ENCODE measurements at places on chromosomes 11 and 22.

DNA sequence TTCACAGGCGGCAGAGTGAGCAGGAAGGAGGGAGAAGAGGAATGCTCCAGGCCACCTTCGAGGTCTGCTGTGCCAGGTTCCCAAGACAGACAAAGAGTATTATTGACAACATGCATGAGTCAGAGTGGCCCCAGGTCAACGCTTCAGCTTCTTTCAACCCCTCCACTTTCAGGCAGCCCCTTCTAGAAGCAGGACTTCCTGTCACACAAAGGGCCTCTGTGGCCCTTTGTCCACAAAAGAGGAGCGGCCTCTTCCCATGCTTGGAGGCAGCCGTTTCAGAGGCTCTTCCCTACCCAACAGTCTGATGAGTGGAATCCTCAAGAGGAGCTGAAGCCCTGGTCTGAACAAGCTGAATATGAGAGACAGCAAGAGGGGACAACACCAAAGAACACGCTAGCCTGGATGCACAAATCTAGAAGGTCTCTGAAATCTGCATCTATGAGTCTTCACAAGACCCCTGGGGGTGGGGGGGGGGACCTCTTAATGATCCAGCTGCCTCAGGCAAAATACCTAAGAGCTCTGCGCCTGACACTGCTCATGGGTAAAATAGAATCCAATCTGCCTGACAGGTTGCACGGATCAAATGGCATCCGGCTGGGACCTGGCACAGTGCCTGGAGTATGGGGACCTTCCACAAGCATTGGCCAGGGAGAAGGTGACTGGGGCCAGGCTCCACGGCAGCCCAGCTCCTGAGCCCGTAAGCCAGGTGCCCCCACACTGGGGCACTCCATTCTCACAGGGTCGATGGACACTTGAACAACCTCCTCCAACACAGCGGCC lies 67.5 kb downstream of the PACSIN2 start:
- no peak for DNase-seq

GRCh38 chr22:37101311-37102066 lies 8.0 kb downstream of the TMPRSS6 start:
- no peak for DNase-seq

DNA sequence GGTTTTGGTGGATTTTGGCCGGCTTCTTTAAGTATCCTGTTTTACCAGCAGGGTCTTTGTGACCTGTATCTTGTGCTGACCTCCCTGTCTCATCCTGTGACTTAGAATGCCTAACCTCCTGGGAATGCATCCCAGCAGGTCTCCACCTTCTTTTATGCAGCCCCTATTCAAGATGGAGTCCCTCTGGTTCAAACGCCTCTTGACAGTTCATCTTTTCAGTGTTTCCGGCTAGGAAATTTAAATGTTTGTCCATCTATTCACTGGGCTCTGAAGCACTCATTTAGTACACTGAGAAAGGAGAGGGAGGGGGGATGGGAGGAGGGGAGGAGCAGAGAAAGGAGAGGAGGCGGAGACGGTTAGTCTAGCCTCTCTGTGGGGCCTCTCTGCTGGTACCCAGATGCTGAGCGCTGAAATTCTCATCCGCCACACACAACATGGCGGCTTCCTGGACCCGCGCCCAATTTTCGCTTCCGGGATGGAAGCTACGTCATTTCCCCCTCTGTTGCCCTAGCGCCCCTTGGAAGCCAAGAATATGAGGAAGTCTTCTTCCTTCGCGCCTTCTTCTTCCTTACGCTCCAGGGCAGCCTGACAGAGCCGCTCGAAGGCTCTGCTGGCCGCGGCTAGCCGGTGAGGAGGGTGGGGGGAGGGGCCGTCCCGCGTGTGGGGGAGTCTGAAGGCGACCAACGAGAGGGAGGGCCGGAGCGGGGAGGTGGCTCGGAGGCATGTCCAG lies 69.0 kb upstream of the SYT13 start:
- peak; percentile 77 for DNase-seq

GRCh38 chr11:93169950-93170561 lies 27.7 kb downstream of the SLC36A4 start:
- DNase-seq: no peak

DNA sequence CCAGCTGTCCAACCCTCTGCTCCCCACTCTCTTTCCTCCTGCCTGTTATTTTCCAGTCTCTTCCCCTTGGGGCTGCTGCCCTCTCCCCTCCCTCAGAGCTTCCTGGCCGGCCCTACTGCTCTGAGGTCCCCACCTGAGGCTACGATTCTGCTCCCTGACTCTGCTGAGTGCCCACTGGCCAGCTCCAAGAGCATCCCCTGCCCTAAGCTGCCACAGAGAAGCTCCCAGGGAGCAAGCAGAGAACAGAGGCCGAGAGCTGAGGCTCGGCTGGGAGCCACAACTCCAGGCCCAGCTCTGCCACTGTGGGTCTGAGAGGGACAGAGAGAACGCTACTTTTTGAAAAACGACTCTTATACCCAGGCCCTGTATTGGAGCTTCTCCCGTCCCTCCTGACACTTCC lies 61.1 kb downstream of the CHRDL2 start:
- no peak for DNase-seq

GRCh38 chr11:12117200-12117599 lies 6.8 kb downstream of the MICAL2 start:
- DNase-seq: no peak

DNA sequence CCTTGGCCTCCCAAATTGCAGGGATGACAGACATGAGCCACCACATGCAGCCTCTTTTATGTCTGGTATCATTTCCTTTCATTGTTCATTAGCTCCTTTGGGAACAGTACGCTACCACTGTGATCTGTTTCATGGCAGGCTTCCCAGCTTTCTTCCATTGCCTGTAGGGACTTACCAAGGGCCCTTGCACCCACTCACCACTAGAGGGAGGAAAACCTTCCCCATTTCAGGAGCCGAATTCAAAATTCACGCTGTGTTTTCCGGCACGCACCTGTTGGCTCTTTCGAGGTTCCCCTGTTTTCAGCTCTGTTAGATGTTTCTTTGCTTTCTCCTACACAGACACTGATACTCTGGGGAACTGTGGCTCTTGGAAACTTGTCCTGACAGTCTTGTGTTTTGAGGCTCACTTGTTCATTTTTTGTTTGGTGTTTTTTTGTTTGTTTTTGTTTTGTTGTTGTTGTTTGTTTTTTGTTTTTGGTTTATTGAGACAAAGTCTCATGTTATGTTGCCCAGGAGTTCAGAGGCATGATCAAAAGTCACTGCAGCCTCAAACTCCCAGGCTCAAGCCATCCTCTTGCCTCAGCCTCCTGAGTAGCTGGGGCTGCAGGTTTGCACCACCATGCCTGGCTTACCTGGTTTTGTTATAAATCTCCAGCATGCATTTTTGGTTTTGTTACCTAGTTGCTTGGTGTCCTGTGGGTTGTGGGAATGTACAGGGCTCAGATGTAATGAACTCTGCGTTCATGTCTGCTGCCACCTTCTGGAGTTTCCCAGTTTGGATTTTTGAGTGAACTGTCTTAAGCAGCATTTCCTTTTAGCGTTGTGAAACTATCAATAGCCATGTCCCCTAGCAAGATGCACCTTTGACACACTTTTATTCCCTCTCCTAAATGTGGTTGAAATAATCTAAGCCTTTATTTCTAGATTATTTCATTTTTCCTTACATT lies 2.3 kb downstream of the KRTAP5-11 start:
- peak; percentile 16 for DNase-seq

DNA sequence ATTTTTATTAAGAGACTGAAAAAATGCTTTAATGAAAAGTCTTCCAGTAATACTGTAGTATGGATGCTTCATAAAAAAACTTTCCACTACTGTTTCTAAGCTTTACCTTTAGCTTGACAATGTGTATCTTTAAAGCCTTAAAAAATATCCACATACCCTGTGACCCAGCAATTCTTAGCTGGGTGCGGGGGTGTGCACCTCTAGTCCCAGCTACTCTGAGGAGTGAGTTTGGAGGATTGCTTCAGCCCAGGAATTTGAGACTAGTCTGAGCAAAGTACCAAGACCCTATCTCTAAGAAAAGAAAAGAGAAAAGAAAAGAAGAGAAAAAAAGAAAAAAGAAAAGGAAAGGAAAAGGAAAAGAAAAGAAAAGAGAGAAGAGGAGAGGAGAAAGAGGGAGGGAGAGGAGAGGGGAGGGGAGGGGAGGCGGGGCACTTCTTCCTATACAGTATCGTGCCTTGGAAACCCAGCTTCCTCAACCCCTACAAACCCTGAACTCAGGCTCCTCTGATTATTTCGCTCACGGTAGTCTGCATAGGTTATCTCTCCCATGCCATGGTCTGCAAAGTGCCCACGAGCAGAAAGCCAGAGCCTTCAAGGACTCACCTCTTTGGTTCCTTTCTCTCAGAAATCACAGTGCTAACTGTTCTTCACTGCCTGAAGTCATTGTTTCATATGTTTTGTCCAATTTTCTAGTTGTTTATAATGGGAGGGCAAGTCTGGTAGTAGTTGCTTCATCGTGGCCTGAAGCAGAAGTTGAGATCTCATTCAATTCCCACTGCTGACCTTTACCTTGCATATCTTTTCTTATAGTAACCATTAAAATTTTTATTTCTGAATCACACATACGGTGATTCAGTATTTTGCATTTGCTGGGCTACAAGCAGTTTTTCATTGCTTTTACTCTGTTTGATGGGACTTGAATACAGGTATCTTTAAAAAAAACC lies 82.2 kb downstream of the FAM83F start:
- DNase-seq: peak; percentile 30

DNA sequence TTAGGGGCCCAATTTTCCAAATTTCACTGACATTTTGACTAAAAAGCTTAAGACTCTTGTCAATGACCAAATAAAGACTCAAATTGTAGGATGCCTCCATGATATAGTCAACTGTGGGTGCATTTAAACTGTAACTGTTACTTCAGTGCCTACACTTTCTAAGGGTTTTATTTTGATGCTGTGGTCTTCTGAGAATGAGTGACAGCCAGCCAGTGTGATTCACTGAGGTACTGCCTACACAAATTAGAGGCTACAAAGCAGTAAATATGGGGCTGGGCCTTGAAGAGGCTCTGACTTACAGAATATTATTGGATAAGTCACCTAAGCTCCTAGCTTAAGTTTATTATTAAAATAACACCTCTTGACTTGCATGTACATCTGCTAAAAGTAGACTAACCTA lies 210.6 kb downstream of the SWAP70 start:
- DNase-seq: no peak

DNA sequence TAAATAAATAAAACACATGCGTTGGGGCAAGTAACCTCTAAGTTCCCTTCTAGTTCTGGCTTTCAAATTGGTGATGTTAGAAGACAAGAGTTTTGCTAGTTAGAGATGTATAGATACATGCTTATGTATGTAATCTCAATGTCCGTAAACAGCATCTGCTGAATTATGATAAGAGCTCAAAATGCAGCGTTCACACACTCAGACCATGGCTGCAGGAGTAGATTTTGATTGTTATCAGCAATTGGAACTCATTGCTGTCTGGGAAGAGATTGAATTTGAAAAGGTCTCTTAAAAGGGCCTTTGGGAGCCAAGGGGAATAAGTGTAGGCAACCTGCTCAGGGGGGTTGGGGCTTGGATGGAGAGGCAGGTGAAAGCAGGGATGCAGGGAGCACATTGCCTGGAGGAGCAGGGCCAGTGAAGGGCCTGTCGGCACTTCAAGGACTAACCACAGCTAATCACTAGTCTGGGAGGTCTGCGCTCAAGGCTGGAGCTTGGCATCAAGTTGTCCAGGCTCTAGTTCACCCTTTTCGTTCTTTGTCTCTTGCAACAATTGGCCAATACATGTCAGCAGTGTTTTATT lies 2.7 kb upstream of the RAG1 start:
- no peak for DNase-seq

DNA sequence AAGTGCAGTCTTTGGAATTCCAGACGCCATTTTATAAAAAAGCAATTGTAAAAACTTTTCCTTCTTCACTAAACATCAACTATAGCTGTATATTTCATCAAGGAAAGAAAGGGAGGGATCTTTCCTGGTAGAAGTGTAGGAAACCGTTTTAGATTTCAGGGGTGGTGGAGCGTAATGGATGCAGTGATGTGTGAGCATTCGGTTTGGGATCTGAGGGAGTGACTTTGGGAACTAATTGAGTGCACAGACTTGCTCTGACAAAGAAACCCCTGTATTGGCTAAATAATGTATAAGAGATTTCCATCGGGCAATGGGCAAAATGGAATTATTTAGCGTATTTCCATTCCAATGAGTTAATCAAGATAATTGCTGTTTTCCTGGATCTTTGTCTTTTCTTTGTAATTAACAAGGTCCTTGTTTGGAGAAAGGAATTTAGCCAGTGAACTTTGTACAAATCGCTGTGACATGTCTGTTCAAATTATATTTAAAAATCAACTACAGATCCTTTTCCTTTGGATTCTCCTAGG lies 125.0 kb upstream of the NARS2 start:
- no peak for DNase-seq

GRCh38 chr11:92946707-92947106 lies 22.7 kb upstream of the MTNR1B start:
- DNase-seq: no peak

DNA sequence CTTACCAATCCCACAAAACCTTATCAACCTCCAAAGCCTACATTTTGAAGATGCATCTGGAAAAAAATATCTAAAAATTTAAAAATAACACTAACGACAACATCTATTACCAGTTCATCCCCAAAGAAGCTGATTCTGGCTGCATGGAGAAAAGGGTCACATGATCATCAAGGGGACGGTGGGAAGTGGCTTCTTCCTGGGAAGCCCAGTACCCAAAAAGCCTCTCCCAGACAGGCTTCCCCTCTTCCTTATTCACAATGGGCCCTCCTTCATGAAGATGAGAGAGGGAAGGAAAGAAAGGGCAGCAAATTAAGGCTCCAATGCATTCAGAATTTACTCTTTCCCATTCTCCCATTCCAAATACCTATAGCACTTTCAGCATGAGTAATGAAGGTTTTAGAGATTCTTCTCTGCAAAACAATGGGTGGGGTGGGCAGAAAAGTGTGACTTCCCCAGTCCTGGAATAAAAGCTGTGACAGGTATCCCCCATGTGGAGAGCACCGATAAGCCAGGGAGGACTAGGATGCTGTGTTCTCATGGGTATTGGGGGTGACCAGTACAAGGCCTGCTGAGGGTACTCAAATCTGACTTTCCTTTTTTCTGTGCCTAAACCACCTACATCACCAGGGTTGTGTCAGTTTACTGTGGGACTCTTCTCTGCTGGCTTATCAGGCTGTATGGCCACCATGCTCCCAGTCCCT lies 88.2 kb downstream of the SIK3 start:
- DNase-seq: no peak

DNA sequence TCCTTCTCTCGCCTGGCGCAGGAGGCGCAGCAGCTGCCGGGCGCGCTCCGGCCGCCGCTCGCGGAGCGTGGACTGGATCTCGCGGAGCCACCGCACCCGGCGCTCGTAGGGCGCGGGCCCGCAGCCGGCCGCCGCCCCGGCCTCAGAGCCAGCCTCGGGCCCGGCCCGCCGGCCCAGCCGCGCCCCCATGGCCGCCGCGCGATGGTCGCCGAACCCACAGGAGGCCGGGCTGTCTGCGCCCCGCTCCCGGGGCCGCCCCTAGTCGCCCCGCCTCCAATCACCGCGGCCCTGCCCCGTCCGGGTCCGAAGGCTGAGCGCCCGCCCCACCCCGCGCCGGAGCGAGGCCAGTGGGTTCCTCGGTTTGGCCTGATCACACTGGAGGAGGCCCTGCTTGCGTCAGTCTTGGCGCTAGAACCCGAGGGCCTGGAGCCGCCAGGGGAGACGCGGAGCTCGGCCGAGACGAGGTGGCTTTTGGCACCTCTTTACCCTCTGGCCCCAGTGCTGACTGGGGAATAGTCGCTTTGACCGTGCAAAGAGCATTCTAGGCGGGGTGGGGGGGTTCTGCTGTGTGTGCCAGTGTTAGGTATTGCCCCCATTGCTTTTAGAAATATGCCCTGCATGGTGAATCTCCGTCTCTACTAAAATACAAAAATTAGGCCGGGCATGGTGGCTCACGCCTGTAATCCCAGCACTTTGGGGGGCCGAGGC lies at the start of gene LRRC75B:
Gene LRRC75B (minus strand): TSS at position 223 of the 708 bp plus-strand sequence. CDS start 34 bp downstream, at position 189.
- DNase-seq: peak; percentile 77

Measured in inflammatory macrophage treated with lipopolysaccharide for 1 hour (primary cell).